ENCODE measurements at places on chromosomes 11 and 22. TPM values are rescaled to one million over a fixed set of nuclear protein-coding genes. Genes with fewer than 3 reads are reported as not detected.

DNA sequence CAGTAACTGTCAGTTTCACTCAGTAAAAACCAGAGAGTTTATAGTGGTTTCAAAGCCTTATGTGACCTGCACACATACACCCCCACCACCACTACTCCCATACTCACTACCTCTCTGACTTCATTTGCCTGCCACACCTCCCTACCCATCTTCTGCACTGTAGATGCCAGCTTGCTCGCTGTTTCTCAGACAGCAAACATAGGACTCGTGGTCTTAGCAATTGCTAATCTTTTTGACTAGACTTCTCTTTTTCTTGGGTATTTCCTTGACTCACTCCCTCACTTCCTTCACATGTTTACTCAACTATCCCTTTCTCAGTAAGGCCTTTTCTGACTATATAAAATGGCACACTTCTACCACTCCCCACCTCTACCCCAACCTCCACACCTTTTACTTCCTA is 27.8 kb downstream of the CEP295 start:
- no peaks in the 10 kb centered on the region for H3K27me3 ChIP-seq
- no peak overlapping the region for H3K4me3 ChIP-seq
- DNase-seq: no peak
- no peaks in the 10 kb centered on the region for H3K4me1 ChIP-seq
- H3K36me3 ChIP-seq: peaks cover 15% of the 10 kb centered on the region

DNA sequence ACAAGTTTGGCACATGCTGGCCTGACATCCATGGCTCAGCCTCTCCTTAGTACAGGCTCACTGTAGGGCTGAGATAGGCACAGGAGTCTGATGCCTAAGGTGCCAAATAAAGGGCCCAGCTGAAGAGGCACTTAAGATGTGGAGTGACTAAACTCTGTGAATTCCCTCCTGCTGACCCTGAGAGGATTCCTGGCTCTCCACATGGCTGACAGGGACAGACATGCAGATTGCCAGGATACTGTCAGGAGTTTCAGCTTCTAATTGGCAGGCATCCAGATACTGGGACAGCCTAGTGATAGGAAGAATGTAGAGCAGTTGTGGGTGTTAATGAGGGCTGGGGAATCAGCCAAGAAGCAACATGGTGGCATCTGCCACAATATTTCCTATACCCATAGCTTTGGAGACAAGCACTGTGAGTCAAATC is 558.7 kb downstream of the INSC start:
- no peak for DNase-seq
- no peak overlapping the region for H3K4me3 ChIP-seq

The MRGPRD gene
- not detected for total RNA-seq

DNA sequence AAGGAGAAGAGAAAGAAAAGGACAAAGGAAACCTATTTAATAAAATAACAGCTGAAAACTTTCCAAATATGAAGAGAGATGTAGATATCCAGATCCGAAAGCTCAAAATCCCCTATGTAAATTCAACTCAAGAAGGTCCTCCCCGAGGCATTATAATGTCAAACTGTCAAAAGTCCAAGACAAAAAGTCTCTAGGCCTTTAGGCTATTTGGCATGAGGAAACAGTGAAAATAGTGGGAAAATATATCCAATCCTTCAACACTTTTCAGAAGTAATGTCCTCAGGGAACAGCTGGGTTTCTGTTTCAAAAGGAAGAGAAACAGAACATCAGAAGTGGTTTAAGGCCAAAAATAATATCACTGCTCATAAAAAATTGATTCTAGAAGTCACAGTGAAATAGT is 1.9 kb upstream of the OR52E4 start:
- DNase-seq: no peak
- H3K36me3 ChIP-seq: no peaks in the 10 kb centered on the region
- H3K4me3 ChIP-seq: no peak overlapping the region
- no peak overlapping the region for H3K27ac ChIP-seq
- H3K4me1 ChIP-seq: no peaks in the 10 kb centered on the region

The CCDC87 gene
- 0.18 TPM for total RNA-seq

The TMEM151A gene
- total RNA-seq: not detected

The IL17REL gene
- total RNA-seq: not detected

Measured in IMR-90 (cell line).